Effector CD4-positive, alpha-beta T cell (primary cell): ENCODE measurements at places on chromosomes 2 and 18.

DNA sequence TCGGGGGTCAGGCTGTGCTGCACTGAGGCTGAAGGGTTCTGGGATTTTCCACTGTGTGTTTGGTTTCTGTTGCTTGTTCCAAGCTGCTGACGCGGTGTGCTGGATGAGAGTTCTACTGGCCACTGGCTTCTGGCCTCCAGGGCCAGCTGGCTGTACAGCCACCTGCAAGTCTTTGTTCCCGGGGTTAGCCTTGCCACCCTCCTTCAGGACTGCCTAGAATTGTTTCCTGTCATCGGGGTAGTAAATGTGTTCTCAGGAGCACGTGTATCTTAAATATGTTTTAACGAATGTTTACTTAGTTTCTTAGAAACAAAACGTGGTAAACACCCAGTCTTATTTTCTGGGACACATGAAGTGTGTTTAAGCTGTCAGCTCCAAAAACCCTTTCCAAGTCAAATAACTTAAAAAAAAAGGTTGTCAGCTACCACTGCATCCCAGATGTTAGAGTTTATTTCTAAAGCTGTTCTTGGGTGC is 231.2 kb downstream of the AGAP1 start:
- no peak for DNase-seq

- DNase-seq, result no peak
Measured at GRCh38 chr2:209687323-209687969, 84.2 kb upstream of the UNC80 start.

- no peak for DNase-seq
Measured at GRCh38 chr18:39841482-39842365, 2113.3 kb upstream of the PIK3C3 start.

- no peak for DNase-seq
Measured at GRCh38 chr2:18104595-18105224, 226.2 kb downstream of the KCNS3 start.

GRCh38 chr2:4561196-4561595 is 857.8 kb downstream of the DCDC2C start:
- no peak for DNase-seq

DNA sequence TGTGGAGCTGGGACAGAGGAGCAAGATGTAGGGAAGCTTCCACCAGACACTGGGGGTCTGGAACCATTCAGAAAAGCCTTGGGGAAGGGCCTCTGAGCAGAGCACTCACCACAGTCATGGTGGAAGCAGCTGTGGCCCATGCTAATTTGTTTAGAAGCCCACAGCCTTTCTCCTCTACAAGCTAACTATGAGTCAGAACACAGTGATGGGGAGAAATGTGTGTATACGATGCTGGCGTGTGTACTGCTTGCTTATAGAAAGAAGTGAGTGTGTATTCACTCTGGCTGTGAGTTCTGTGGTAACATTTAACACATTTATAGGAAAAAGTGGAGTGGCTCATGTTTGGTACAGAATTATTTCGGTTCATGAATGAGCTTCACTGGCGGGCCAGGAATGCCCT is 157.0 kb upstream of the ACAA2 start:
- DNase-seq, result no peak

DNA sequence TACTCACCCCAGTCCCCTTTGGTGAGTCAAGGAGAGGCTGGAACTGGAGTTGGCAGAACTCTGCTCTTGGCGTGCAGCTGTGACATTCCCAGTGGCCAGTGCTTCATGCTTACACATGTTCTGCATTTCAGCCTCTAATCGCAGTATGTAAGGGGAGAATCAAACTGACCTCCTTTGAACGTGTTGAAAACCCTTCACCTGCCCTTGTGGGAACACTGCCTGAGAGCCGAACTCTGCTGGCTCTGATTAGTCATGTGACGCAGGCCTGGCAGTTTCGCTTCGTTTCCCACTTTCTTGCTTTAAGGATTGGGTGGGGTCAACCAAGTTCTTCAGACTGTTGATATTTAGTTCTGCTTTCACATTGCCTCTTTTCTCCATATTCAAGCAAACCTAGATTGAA is 173.8 kb upstream of the BCL2L11 start:
- DNase-seq, result no peak

DNA sequence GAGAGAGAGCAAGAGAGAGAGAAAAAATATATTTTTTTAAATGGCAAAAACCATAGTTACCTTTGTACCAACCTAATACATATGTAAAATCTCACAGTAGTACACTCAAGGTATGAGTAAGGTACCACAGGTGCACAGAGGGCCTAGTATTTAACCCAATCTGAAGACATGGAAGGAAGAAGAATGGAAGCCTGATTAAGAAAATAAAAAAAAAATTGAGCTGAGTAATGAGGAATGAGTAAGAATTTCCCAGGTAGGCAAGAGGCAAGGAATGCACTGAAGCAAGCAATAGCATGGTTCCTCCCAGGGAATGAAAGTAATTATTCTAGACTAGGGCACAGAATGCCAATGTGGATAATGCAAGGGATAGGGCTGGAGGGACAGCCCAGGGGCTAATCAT is 294.2 kb downstream of the FIGN start:
- no peak for DNase-seq

GRCh38 chr2:58974881-58975280 is 733.8 kb upstream of the FANCL start:
- DNase-seq, result no peak

GRCh38 chr2:100476606-100477005 is 6.3 kb downstream of the NMS start:
- DNase-seq, result no peak

DNA sequence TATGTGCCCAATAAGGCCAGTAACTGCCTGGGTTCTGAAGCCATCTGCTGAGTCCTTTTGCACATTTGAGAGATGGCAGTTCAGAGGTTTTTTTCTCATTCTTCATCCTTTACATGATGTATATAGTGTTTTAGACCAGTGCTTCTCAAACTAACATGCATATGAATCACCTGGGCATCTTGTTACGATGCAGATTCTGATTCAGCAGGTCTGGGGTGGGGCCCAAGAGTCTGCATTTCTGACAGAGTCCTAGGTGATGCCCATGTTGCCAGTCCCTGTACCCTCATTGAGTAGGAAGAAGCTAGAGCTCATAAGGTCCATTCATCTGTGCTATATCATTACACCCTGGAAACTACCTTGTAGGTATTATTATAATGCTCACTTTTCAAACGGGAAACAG is 3.8 kb downstream of the SMYD5 start:
- DNase-seq, result no peak

DNA sequence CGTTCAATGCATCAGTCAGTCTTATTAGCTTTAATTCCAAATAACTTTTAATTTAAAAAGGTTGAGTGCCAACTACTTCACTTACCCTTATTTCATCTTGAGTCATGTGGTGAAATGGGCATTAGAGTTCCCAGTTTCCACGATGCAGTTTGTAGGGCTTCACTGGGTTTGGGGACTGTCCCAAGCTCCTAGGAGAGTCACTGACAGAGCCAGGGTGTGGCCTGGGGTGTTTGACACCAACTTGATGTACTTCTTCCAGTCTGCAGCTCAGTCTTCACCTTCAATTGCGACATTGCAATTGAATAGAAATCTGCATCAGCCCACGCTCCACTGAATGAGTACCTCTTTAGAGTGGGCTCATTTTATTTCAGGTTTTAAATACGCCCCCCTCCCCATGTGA is 165.3 kb downstream of the ARL4C start:
- no peak for DNase-seq

DNA sequence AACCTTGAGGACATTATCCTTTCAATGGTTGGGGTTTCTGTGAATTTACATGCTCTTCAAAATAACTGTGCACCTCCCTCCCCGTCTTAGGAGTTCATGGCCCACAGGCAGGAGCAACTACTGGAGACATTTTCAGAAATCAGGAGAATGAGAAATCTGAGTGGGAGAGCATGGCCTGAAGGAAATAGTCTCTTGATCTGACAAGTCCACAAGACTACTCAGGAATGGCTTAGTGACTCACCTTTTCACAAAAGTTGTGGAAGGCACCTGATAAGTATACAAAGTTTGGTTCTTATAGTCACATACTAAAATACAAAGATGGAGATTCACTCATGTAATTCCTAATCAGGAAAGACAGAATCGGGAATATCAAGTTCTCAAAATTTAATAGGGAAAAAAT is 83.6 kb upstream of the NCKAP5 start:
- no peak for DNase-seq

DNA sequence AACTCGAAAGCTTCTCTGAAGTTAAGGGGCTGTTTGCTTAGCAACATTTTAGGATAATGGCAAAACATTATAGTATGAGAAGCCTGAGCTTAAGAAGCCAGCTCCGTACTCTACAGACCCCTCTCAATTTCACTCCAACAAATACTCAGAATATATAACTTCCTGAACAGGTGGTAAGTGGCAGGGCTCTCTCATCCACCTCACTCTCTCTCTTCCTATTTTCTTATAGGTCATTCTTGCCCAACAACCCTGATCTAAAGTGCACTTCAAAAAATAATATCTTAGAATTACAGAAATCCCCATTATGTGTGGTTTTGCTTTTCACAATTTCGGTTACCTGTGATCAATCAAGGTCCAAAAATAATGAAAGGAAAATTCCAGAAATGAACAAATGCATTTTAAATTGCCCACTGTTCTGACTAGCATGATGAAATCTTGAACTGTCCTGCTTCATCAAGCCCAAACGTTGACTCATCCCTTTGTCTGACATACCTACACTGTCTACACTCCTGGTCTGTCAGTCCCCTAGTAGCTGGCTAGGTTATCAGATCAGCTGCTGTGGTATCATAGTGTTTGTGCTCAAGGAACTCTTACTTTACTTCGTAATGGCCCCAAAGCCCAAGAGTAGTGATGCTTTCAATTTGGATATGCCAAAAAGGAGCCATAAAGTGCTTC is 122.8 kb upstream of the COL5A2 start:
- no peak for DNase-seq

DNA sequence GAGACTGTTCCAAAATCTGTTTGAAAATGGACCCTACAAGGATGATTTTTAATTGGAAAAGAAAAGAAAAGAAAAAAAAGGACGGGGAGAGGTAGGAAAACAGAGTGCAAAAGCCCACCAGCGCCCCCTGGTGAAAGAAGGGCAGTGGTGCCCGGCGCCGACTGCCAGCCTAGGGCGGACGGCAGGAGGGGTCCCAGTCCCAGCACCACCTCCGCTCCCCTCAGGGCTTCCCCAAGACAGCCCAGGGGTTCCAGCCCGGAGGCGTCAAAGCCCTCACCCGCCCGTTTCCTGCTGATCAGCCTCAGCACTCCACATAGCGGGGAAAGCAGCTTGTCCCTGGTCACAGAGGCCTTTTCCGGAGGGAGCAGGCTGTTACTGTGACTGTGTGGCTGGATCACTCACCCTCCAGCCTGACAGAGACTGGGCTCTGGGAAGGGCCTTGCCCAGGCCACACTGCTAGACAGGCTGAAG is 213.9 kb downstream of the TFCP2L1 start:
- no peak for DNase-seq

DNA sequence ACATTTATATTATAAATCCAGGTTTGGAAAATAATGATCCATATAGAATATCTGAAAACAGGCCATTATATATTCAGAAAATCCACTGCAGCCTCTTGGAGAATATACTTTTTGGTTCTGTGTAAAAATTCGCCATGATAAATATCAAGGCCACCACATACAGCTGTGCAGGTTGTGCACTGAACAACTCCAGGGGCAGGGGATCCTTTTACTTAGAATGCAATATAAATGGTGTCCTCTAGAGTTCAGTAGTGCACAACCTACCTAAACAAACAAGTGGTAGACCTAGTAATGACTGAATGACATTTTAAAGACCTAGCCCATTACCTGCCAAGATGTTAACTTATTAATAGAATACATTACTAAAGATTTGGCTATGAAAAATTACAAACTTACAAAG is 22.4 kb downstream of the MOGAT1 start:
- DNase-seq, result no peak
